Inflammatory macrophage treated with lipopolysaccharide for 4 hours (primary cell): ENCODE measurements at places on chromosomes 16 and 17.

GRCh38 chr16:8589900-8590688 is at the start of gene TMEM114:
Gene TMEM114, minus strand, starts transcription at chr16:8590511. Its CDS starts 673 bp downstream, at chr16:8589838.
- no peak for DNase-seq

DNA sequence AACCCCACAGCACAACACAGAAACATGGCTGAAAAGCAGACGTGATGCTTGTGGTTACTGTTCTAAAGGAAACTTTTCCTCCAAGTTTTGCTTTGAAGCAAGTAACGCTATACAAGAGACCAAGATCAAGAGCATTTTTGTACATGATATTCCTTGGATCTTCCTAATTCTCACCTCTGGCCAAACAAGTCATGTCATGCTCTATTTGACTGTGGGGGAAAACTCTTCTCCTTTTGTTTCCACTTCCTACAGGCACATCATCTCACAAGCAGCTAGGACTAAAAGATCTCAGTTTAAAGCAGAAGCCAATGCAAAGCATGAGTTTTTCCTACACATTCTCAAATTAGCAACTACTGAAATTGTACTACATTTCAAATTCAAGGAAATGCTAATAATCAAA is 50.7 kb downstream of the CFDP1 start:
- no peak for DNase-seq

DNA sequence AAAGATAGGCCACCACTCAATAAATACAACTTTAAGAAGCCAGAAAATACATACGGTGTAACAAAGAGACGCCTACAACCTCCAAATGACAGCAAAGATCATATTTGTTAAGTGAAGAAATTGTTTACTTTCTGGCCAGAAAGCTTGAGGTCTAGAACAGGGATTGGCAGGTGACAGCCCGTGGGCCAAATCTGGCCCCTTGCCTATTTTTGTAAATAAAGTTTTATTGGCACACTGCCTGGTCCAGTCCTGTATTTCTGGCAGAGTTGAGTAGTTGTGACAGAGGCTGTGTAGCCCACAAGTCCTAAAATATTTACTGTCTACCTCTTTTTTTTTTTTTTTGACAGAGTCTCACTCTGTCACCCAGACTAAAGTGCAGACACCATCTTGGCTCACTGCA is 3.4 kb upstream of the CLEC19A start:
- no peak for DNase-seq

DNA sequence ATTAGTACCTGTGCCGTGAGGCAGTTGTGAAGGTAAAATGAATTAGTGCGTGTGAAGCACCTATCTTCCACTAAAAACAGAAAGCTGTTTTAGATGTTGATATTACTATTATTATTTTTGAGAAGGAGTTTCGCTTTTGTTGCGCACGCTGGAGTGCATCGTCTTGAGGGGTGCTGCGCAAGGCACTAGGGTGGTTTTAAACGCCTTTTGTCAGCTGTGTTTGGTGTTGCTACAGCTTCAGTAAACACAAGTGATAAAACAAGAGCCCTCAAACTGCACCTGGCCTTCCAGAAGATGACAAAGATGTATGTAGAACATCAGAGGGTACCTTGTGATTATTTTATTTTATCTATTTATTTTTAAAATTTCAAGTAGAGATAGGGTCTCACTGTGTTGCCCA is 38.2 kb downstream of the PLCG2 start:
- no peak for DNase-seq

DNA sequence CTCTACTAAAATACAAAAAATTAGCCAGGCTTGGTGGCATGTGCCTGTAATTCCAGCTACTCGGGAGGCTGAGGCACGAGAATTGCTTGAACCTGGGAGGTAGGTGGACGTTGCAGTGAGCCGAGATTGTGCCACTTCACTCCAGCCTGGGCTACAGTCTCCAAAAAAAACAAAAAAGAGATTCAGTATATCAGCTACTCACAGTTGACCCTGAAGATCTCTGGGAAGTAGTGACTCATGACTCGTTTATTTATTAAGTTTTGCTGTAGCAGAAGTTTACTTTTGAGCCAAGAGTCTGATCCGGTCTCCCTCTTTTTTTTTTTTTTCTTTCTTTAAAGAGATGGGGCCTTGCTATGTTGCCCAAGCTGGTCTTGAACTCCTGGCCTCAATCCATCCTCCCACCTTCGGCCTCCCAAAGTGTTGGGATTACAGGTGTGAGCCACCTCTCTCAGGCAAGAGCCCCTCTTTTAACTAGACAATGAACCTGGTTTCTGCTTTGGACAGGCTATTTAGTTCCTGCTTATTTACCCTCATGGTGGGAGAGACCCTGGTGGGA is 4.4 kb downstream of the MVP start:
- DNase-seq: no peak

- DNase-seq: no peak
These were observed 263.9 kb downstream of the CNTNAP4 start for GRCh38 chr16:76541070-76541469.

DNA sequence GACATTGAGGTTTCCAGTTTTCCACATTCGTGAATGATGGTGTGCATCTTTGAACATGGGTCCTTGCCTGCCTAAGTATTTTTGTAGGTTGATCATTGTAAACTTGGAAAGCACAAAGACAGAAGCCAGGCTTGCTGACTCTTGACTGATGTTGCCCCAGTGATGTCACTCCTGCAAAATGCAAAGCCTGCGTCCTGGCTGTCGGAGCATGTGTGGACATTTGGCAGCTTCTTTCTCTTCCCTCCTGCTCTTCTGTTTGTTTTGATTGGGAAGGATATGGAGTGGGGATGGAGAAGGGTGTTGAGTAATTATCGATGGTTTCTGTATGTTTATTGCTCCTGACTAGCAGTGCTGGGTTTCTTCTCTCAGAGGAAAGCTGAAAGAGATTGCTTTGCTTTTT is 3.2 kb downstream of the NDE1 start:
- no peak for DNase-seq

- peak; percentile 90 for DNase-seq
These were observed at the start of gene AKAP10 for GRCh38 chr17:19977293-19978208. Gene AKAP10, minus strand, starts transcription at chr17:19977828. Its CDS starts 149 bp downstream, at chr17:19977679.

DNA sequence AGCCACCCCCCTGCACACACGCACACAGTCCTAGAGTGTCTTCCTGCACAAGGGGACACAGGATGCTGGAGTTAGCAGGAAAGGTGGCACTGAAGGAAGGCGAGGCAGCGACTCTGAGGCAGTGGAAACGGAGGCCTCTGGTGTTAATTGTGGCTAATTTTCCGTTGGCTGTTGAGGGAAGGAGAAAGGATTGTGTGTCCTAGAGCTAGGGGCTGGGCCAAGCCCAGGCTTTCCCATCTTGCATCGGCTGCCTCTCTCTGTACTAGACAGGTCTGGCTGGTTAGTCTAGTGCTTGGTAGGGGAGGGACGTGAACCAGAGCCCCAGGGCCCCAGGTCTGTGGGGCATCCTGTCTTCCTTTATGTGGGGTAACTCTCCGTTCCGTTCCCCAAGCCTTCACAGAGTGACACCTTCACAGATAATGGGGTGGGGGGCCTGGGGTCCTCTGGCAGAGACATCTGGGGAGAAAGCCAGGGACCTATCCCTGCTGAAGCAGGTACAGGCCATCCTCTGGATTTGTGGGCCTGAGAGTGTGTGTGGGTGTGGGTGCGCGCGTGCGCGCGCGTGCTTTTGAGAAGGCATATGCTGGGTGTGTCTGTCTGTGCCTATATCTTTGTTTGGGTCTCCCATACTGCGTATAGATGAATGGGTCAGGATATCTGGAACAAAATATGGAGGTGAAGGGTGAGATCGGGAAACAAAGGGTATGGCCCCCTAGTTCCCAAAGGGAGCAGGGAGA is at the start of gene CHD3:
TSS of gene CHD3 (plus strand) at position 606 of the 737 bp plus-strand sequence. CDS start 212 bp downstream, outside the sequence.
- no peak for DNase-seq

DNA sequence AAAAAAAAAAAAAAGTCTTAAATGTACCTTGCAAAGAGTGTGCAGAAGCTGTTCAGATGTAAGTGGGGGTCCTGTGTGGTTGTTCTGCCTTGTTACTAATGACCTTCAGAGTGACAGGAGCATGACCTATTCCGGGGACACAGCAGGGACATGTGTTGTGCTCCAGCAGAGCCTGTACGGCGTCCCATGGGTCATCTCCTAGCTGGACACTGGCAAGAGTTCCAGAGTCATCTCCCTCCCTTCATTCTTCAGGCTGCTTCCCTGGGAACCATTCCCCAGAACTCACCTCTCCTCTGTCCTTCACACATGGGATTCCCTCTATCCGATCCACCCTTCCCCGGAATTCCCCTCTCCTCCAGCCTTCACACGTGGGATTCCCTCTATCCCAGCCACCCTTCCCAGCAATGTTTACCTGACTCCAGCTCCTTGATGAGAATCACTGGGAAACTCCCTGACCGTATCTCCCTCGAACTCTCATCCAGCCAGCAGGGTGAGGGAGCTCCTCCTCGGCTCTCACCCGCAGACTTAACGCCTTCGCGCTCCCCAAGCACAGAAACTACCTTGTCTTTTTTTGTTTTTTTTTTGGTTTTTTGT is 85.8 kb downstream of the MRM3 start:
- DNase-seq: no peak

GRCh38 chr16:8949536-8950418 is 13.9 kb downstream of the USP7 start:
- no peak for DNase-seq

DNA sequence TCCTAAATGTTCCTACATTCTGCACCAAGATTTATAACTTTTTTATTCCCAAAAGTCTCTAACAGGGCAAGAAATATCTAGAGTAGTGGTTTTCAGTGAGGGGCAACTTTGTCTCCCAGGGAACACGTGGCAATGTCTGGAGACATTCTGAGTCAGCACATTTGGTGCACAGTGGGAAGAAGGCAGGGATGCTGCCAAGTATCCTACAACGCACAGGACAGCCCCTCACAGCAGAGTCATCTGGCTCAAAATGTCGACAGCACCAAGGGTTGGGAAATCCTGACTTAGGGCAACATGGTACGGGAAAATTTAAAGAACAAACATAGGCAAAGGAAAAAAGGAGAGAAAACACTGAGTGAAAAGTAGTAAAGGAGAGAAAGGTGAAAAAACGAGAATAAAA is 61.8 kb downstream of the SMG6 start:
- DNase-seq: no peak

- peak; percentile 21 for DNase-seq
These were observed 159.8 kb downstream of the COPRS start for GRCh38 chr17:31699281-31699680.

DNA sequence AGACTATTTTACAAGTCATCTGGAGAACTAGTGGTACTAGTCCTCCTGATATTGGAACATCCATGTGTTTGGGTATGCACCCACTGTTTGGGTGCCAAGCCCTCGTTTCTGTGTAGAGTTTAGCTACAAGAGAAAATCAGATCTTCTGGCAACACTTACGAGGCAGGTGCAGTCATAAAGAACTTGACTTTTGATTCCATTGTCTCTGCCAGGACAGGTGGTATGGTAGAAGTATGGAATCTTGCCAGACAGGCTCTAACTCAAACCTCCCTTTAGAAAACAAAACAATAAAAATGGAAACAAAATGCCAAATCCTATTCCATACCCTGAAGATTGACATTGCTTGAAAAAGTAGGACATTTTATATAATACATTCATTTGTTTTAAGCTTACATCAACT is 16.0 kb downstream of the RNF43 start:
- no peak for DNase-seq

DNA sequence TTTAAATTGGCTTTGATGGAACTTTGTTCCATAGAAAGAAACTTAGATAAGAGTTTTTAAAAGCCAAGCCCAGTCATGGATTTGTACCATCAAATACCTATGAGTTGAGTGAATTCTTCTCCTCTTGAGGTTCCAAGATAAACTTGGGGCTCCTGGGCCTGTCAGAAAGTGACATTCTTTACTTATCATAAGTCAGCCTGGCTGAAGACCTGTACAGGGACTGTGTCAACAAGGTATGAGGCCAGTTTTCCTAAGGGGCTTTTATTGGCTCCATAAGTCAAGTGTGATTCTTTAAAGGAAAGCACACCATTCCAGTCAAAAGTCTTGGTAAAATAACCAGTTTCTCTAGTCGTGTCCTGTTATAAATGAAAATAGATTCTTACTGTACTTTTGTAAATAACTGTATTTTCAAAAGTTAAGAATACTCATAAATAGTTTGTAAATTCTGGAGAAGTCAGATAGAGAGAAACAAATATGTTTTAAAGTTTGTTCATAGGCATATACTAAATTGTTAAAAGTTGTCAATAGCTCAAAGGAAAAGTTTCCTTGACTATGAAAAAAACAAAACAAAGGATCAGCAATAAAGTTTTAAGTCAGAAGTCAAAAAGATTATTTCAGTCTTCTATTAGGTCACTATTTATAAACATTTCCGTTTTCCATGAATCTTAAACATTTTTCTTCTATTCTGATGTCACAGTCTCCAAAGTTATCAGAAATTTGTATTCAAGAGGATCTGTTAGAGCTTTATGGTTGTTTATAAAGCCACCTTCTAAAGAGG is 22.5 kb upstream of the MYO1D start:
- DNase-seq: no peak

DNA sequence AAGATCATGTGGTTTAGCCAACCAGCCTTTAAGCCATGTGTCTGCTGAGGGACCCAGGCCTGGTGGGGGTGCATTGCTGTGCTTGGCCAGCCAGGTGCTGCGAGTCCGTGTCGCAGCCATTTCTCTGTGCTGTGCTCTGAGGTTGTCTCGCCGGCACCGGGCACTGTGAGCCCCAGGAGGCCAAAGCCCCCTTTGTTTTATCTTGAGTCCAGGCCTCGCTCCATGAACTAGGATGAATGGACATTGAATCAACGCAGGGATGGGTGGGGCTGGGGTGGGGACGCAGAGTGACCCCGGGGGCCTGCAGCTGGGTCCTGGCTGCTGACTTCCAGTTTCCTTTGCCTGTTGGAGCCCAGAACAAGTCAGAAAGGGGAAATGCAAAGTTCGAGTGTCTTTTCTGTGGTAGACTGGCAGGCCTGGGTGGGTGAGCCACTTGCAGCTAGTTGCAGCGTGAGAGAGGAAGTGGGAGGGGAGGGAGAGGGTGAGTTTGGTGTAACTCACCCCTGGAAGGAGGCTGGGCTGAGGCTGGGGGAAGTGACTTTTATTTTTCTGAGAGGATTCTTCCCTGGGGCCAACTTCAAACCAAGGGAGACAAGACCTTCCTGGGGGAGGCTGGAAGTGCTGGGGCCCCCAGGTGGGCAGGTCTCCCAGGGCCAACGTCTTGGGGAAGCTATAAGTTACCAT is 324.7 kb downstream of the SEC14L1 start:
- peak; percentile 96 for DNase-seq

GRCh38 chr16:61579195-61579594 is 457.0 kb downstream of the CDH8 start:
- DNase-seq: no peak

GRCh38 chr16:2970563-2970962 is 1.4 kb downstream of the PAQR4 start:
- DNase-seq: no peak

GRCh38 chr17:58621174-58621573 is 70.7 kb downstream of the TEX14 start:
- no peak for DNase-seq

GRCh38 chr17:5329784-5330557 is 47.9 kb downstream of the RABEP1 start:
- no peak for DNase-seq

GRCh38 chr16:31480851-31481536 is 1.9 kb upstream of the SLC5A2 start:
- peak; percentile 9 for DNase-seq
